HEK293T (cell line): ENCODE measurements at places on chromosomes 11 and 22.

DNA sequence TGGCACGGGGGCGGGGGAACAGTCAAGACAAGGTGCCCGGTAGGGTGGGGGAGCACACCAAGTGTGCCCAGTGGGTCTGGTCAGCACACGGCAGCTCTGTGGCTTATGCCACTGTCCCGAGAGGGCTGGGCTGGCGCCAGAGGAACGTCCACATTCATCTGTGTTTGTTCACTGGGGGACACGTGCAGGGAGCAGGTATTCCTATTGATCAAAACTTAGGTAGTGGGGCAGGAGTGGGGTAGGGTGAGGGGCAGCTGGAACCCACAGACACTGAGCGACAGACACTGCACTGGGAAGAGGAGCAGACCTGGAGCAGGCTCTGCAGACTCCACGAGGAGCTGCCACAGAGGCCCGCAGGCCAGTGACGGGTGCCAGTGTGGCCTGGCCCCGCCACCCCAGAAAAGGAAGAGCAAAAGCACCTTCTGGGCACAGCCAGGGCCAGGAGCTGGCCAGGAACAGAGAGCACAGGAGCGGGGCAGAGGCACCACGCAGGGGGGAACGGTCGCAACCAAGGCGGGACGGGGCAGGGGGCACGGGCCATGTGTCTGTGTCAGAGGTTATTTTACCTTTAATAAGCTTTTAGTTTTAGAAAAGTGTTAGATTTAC is 2.1 kb upstream of the MOB2 start:
- no peak for DNase-seq

GRCh38 chr11:16789063-16789420 is 50.6 kb downstream of the C11orf58 start:
- no peak for DNase-seq

- DNase-seq: no peak
These were observed 49.7 kb downstream of the RTN4R start for GRCh38 chr22:20218326-20218872.

GRCh38 chr11:113894421-113894996 is 10.1 kb upstream of the HTR3B start:
- no peak for DNase-seq

DNA sequence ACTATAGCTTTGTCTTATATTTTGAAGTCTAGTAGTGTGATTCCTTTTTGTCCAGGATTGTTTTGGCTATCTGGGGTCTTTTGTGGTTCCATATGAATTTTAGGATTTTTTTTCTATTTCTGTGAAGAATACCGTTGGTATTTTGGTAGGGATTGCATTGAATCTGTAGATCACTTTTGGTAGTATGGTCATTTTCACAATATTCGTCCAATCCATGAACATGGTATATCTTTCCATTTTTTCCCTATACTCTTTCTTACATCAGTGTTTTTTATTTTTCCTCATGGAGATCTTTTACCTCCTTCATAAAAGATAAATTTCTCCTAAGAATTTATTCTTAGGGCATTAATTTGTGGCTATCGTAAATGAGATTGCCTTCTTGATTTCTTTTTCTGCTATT is 29.1 kb downstream of the MADD start:
- no peak for DNase-seq

GRCh38 chr22:44215287-44215686 is 34.6 kb downstream of the PARVG start:
- no peak for DNase-seq

GRCh38 chr11:130183878-130184610 is 24.5 kb downstream of the ST14 start:
- DNase-seq: no peak

- DNase-seq: no peak
These were observed 13.3 kb upstream of the RASL10A start for GRCh38 chr22:29328566-29329500.

- no peak for DNase-seq
These were observed 593.6 kb downstream of the NELL1 start for GRCh38 chr11:21262992-21263391.

- no peak for DNase-seq
These were observed 16.8 kb upstream of the TMEM184B start for GRCh38 chr22:38289583-38290082.

GRCh38 chr22:33599596-33599995 is 320.7 kb downstream of the LARGE1 start:
- DNase-seq: no peak

DNA sequence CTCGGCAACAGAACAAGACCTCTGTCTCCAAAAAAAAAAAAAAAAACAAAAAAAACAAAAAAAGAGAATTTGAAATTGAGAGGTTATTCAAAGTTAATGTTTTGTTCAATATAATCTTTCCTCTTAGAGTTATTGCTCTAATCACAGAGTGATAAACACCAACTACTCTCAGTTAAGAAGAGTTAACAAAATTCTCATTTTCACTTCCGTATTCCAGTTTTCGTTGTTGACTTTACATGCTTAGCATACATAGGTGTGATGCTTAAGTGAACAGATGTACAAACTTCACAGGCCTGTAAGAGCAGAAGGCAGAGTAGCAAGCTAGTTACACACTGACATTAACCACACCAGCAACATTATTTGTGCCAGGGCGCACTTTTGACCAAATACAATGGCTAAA is 12.3 kb downstream of the EIF4ENIF1 start:
- no peak for DNase-seq

DNA sequence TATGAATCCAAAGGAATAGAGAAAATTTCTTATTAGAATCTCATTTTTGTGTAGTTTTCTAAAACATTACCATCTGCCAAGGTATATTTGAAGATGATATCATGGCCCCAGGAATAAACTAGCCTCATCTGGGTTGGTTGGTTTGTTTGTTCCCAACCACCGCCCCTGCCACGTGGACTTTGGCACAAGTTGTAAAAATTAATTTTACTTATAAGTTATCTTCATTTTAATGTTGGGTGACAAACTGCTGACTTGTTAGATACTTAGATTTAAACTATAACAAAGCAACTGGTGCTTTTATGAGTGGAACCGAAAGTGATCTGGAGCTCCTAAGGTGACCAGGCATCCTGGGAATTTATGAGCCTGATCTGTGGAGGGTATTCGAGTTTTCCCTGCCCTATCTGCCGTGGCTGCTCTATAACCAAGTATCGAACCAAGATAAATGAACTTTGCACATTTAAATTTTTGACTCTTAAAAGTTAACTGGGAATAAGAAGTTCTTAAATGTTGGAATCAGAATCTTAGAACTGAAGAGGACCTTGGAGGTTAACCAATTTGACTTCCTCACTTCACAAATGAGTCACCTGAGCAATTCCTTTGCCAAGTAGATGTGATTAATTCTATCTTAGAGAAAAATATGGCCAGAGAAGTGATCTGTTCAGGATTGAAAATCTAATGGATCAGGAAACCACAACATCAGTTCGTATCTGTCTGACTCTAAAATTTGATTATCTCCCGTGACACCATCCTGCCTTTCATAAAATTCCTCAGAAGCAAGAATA is 129.1 kb upstream of the ARHGAP42 start:
- no peak for DNase-seq

GRCh38 chr22:38951734-38952133 is 5.7 kb upstream of the APOBEC3A start:
- DNase-seq: no peak

- DNase-seq: no peak
These were observed 13.8 kb downstream of the ADA2 start for GRCh38 chr22:17205432-17205831.

DNA sequence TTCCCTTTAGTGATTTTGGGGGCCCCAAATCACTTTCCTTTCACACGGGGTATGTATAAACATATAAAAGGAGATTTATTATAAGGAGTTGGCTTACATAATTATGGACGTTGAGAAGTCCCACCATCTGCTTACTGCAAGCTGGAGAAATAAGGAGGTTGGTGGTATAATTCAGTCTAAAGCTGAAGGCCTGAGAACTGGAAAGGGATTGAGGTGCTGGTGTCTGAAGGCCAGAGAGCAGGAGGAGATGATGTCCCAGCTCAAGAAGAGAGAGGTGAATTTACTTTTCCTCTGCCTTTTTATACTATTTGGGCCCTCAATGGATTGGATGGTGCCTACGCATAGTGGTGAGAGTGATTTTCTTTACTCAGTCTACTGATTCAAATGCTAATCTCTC is 1.3 kb upstream of the ZNF202 start:
- DNase-seq: no peak

DNA sequence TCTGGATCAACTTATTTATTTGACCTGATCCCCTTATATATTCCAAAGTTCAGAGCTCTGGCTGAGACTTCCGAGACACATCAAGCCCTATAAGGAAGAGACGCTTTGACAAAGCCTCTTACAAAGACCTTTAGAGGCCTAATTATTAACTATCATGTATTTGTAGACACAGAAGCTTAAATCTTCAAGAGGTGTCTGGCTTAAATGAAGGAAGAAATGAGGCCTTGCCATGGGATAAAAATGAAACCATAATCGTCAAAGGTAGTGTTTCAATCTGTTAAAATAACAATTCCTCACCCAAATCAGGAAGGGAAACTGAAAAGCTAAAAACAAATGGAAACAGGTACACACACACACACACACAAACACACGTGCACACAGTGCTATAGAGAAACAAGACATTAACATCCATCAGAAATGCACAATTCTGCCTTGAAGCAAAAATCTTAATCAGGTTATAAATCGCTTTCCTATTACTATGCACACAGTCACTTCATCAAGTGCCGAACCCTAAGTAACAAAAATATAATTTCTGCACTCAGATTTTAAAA is 50.2 kb downstream of the PITPNB start:
- no peak for DNase-seq

- no peak for DNase-seq
These were observed 179.7 kb upstream of the GUCY1A2 start for GRCh38 chr11:107197932-107198331.

- no peak for DNase-seq
These were observed 112.3 kb downstream of the TMPRSS5 start for GRCh38 chr11:113593698-113594308.

- no peak for DNase-seq
These were observed 8.9 kb downstream of the SCGB1A1 start for GRCh38 chr11:62427630-62428233.
